ENCODE measurements at places on chromosomes 7 and 10.

GRCh38 chr7:65239324-65239706, 134.3 kb upstream of the ZNF92 start:
- no peak for DNase-seq

GRCh38 chr7:23743226-23743625, 33.2 kb downstream of the STK31 start:
- DNase-seq: no peak

GRCh38 chr10:31274310-31274709, 44.7 kb upstream of the ZEB1 start:
- DNase-seq: no peak

GRCh38 chr10:49280001-49280408, 19.0 kb upstream of the C10orf71 start:
- DNase-seq: no peak

DNA sequence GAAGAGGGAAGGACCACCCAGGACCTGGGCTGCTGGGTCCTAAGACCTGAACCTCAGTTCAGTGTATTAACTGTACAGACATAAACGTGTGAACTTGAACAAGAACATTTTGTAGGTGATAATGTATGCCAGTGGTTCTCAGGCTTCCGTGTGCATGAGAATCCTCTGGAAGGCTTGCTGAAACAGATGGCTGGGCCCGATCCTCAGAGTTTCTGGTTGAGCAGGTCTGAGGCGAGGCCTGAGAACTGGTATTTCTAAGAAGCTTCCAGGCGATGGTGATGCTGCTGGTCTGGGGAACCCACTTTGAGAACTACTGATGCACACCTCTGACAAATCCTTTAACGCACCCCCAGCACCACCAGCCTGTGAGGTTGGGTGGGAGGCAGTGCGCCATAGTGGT, 70.4 kb downstream of the CDH23 start:
- no peak for DNase-seq

DNA sequence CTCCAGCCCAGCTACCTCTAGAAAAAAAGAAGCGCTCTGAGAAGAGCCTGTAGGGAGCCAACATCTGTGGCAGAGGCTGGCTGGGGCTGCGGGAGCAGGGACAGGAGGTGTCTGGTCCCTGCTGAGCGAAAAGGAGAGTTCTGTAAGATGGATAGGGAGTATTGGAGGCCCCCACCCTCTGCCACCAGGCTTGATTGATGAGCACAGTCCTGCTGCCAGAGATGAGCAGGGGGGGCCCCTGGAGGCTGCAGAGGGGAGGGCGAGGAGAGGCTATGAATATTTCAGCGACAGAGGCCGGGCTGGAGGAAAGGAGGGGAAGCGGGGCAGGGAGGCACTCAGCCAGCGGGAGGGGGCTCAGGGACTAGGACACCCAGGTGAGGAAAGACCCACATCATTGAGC, 44.5 kb upstream of the HSPB1 start:
- DNase-seq: no peak

- no peak for DNase-seq
Observed at GRCh38 chr7:86130268-86130667, 513.4 kb upstream of the GRM3 start.

- DNase-seq: no peak
Observed at GRCh38 chr7:92292981-92293380, 47.2 kb downstream of the ANKIB1 start.

DNA sequence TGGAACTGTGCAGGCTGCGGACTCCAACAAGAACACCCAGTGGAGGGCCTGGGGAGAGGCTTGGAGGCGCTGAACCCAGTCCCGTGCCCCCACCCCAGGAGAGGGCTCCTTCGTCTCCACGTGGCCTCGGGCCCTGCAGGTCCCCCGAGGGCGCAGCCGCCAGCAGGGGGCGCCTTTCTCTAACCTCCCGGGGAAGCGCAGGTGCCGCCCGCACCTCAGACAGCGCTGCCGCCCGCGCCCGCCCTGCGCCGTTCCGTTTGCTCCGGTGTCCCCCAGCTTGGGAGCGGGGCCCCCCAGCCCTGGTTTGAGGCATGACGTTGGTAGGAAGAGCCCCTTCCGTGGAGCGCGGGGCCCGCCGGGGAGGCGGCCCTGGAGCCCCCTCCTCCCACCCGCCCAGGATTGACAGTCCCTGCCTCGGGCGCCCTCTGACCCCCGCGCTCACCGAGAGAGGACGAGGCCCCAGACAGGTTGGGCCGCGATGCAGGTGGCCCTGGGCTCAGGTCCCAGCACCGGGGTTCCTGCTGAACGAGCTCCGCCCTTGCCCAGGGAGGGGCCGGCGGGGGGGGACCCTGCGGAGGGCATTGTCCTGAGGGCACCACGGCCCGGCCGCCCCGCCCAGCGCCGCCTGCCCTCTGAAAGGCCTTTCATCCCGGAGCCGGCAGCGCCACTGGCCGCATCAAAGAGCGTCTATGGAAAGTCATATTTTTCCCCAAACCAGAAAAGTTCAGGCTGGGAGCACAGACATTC, 42.8 kb downstream of the FOXL3 start:
- peak; percentile 100 for DNase-seq

DNA sequence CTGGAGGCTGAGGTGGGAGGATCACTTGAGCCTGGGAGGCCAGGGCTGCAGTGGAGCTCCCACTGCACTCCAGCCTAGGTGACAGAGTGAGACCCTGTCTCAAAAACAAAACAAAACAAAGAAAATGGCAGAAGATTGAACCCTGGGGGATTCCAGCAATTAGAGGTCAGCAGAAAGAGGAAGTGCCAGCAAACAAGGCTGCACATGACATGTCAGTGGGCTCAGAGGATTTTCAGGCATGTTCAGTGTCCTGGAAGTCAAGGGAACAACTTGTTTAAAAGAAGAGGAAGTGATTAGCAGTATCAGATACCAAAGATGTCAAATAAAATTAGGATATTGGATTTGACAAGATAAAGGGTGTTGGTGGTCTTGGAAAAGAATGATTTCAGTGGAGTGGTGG, 32.3 kb downstream of the RAB18 start:
- DNase-seq: no peak

DNA sequence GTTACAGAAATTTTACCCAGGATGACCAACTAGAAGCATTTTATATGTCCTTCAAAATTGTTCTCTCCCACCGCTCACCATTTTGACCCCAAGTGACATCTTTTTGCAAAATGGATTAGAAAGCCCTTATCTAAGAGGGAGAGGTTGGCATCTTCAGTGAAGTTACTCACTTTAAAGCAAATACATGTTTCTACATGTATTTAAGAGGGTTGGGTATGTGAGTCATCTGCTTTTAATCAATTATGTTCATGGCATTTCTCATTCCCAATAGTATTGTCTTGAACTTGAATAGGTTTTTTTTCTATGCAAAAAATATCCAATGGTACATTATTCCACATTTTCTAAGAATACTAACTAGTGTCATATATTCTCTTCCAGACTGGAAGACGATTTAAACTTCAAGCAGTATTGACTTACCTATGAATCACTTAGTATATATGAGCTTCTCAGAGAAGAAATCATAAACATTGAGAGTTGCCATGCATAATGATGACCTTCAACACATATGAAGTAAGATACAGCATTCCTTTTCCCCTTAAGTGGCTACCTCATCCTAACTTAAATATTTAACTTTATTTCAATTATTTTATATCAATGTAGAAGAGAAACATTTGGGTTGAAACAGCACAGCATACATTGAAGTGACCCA, 132.8 kb downstream of the POLR1F start:
- no peak for DNase-seq

- no peak for DNase-seq
Observed at GRCh38 chr10:123642697-123643096, 23.5 kb upstream of the GPR26 start.

DNA sequence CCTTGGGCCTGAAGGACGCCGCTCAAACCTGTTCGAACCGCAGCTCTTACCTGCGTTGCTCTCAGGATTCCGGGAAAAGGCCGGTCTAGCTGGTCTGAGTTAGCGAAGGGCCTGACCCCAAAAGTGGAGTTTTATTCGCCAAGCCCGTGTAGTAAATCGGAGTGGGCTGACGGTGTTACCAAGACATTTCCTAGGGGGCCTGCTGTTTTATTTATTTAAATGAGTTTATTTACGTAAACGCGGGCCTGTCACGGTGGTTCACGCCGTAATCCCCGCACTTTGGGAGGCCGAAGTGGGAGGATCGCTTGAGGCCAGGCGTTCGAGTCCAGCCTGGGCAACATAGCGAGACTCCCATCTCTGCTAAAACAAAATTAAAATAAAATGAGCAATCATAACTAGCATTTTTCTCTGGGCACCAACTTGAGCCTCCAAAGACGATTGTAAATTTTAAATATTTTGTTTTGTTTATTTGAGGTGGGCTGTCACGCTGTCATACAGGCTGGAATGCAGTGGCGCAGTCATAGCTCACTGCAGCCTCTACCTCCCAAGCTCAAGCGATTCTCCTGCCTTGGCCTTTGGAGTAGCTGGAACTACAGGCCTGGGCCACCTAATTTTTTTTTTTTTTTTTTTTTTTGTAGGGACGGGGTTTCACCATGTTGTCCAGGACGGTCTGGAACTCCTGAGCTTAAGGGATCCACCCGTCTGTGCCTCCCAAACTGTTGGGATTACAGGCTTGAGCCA, 903 bp downstream of the ZNF655 start:
- no peak for DNase-seq

- DNase-seq: no peak
Observed at GRCh38 chr7:51126324-51126723, 190.3 kb downstream of the COBL start.

- no peak for DNase-seq
Observed at GRCh38 chr7:85341121-85341520, 154.3 kb upstream of the SEMA3D start.

- DNase-seq: no peak
Observed at GRCh38 chr7:33841705-33842129, 63.6 kb upstream of the BMPER start.

GRCh38 chr10:125878957-125879835, 1.9 kb downstream of the DHX32 start:
- no peak for DNase-seq

DNA sequence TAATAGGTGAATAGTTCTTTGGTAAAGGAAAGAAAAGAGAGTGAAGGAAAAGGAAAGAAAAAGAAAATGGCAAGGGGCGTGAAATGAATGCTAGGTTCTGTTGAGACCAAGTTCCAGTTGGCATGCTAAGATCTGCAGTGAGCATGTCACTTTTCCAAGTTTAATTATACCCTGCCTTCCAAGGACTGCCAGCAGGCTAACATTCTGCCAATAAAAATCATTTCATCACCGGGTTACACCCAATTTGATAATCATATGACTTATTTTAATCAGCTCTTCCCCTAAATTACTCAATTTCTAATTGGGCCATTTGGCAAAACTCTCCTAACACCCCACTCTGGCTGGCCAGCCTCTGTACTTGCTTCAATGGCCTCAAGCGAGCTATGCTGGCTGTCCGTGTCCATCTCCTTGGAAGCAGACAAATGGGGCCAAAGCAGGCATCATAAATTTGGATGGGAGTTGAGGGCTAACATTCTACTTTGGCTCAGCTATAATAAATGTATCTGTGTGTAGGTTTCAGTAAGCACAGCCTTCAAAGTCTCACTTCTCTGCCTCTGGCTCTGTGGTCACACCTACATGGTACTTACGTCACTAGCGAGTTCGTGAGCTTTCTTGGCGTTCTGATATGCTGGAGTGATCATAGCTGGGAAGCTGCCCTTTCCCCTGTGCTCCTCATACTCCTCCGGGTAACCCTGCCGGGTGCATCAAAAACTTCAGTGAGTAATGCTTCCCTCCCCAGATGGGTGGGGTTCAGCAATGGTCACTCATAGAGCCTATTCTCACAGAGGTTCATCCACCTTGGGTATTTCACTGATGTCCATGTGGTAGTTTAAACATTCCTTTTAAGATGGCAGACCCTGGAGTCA, 17.3 kb downstream of the NRAP start:
- no peak for DNase-seq

GRCh38 chr7:148014541-148014940, 576.0 kb upstream of the C7orf33 start:
- DNase-seq: no peak

DNA sequence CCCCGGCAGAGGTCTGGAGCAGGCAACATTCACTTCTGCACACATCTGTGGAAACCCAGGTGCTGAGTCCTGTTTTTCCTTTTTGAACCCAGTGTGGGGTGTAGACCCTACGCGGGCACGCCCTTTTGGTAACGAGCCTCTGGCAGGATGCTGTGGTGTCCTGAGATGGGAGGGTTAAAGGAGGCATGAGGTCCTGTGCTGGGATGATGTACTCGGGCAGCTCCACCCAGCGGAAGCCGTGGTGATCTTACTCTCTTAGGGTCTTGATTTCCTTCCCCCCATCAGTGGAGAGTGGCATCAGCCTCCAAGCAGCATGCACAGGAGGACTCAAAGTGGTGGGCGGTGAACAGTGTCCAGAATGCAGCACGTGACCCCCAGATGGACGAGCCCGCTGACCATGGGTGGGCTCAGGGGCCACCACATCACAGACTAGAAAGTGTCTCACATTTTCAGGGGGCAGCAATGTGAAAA, 148.6 kb downstream of the DNAJB6 start:
- DNase-seq: no peak

DNA sequence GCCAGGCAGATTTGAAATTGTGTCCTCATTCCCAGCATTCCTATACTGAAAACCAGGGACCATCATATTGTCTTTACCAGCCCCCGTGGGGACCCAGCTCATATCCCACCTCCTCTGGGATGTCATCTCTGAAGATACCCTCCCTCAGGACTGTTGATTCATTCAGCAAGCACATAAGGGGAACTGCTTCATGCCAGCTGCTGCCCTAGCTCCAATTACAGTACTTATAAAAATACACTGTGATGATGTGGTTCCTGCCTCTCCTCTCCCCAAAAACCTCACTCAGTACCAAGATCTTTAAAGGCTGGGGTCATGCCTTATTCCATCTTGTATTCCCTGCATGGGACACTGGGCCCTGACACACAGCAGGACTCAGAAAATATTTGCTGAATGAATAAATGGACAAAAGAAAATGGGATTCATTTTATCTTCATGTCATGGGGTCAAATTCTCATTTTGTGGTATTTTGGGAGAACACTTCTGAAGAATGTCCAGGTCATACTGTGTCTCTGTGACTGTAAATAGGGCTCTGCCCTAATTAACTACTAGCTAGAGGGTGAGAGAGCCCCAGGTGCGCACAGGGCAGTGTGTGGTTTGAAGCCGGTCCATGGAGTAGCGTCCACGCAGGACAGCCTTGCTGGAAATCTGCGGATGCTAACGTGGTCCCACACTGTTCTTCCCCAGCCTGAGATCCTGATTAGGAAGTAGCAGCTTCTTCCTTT, 29.0 kb upstream of the DAGLB start:
- no peak for DNase-seq

- no peak for DNase-seq
Observed at GRCh38 chr7:43163885-43164284, 51.4 kb downstream of the HECW1 start.

DNA sequence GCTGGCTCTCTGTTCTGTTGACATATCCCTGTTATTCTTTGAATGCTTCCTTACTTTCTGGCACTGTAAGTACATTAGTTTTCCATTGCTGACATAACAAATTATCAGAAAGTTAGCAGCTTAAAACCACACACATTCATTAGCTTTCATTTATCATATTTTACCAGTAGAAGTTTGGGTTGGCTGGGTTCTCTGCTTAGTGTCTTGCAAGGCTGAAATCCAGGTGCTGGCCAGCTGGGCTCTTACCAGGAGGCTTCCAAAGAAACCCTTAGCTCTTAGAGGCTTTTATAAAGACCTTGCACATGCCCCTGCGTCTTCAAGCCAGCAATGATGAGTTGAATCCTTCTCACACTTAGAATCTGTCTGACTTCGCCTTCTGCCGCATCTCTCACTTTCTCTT, 160.6 kb downstream of the MLLT10 start:
- no peak for DNase-seq

- DNase-seq: peak; percentile 62
Observed at GRCh38 chr10:51422311-51423120, 276.9 kb downstream of the CSTF2T start.
